ENCODE measurements at places on chromosomes 1 and 21.

GRCh38 chr1:151802372-151802771 lies 2.8 kb downstream of the LINGO4 start:
- no peak for DNase-seq

GRCh38 chr1:244322791-244323521 lies 128.8 kb downstream of the ADSS2 start:
- DNase-seq: peak; percentile 95

- no peak for DNase-seq
Observed at GRCh38 chr1:5501206-5501930, 490.9 kb downstream of the NPHP4 start.

DNA sequence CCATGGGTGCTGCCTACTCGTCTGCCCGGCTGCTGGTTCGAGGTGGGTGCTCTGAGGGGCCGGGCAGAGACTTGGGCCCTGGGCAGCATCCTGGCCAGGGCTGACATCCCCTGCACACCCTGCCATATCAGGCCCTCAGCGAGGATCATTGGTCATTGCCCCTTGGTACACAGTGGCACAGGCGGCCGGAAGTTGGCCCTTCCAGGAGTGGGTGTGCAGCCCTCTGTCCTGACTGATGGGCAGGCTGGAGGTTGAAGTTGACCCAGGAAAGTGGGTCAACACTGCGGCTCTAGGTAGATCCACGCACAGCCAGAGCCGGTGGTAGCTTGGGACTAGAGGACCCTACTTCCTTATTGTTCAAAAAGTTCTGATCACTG lies 72.9 kb downstream of the TRIM11 start:
- DNase-seq: no peak

DNA sequence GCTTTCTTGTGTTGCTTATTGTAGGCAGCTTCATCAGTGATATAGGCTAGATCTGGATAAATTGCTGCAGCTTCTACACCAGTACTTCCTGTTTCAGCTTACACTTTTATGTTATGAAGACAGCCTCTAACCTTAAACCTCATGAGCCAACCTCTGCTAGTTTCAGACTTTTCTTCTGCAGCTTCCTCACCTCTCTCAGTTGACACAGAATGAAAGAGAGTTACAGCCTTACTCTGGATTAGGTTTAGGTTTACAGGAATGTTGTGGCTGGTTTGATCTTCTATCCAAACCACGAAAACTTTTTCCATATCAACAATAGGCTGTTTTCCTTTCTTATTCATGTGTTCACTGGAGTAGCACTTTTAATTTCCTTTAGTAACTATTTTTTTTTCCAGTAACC lies 76.9 kb upstream of the RNPC3 start:
- DNase-seq: peak; percentile 8

DNA sequence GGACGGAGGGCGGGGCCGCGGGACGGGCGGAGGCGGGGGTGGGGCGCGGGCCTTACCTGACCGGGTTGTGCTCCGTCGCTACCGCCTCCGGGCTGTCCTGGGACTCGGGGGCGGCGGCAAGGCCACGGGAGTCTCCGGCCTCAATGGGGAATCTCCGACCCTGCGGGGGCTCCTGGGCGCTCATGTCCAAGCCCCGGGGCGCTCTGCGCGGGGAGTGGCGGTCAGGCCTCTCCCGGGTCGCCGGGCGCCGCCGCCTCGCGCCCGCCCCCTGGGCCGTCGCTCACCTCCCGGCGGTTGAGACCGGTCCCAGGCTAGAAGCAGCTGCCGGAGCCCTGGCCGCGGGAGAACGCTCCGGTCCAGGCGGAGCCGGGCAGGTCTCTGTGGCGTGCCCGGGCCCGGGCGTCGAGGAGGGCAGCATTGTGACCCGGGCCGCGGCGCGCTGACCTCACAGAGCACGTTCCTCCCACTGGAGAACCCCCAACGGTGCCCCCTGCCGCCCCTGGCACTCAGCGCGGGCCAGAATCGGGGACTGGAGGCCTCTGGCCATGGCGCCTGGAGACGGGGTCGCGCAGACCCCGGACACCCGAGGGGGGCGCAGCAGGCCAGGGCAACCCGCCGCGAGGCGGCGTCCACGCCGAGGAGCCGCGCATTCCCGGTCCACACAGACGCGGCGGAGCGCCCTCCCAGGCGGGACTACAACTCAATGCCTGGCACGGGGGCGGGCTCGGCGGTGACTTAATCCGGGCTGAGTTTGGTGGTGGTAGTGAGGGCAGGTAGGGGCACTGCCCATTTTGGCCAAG lies 411 bp downstream of the FAM229A start:
- peak; percentile 19 for DNase-seq

- DNase-seq: no peak
Observed at GRCh38 chr21:44402323-44403105, 49.1 kb downstream of the TRPM2 start.

- no peak for DNase-seq
Observed at GRCh38 chr1:107515702-107516101, 374.9 kb downstream of the NTNG1 start.

- DNase-seq: no peak
Observed at GRCh38 chr1:204339541-204339940, 20.2 kb downstream of the PLEKHA6 start.

- DNase-seq: no peak
Observed at GRCh38 chr1:1630965-1631781, 800 bp upstream of the MMP23B start.

- DNase-seq: no peak
Observed at GRCh38 chr1:155329980-155330598, 9.4 kb downstream of the RUSC1 start.

DNA sequence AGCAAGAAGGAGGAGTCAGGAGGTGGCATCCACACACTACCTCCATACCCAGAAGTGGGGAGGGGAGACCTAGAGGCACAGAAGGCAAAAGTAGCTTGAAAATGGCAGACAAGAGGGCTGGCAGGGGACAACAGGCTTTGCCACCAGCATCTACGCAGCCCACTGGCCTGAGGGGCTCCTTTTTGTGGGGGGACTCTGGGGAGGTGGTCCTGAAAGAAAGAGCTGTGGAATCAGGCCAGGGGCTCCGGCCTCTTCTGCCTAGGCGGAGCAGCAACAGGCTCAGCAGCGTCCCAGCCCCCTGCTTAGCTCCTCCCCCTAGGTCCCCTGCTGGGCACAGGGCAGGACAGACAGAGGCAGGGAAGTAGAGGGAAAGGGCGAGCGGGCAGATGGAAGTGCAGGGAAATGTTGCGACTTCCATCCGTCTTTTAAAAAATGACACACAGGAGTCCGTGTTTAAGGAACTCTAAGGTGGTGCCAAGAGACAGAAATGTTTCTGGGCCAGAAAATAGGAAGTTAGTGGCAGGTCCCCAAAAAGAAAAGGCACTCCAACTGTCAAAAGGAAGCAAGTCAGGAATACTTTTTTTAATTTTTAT lies 10.0 kb upstream of the LEFTY2 start:
- DNase-seq: no peak

Measured in fibroblast of skin of right quadriceps (primary cell).